ENCODE measurements at places on chromosomes 4 and X.
A peak's percentile ranks its signal among the peaks of the same experiment; 100 is the strongest.

- DNase-seq: no peak
These were observed 1757.3 kb downstream of the PCDH7 start for GRCh38 chr4:32477518-32477917.

- DNase-seq: no peak
These were observed 2.4 kb downstream of the RAP2C start for GRCh38 chrX:132216806-132217202.

DNA sequence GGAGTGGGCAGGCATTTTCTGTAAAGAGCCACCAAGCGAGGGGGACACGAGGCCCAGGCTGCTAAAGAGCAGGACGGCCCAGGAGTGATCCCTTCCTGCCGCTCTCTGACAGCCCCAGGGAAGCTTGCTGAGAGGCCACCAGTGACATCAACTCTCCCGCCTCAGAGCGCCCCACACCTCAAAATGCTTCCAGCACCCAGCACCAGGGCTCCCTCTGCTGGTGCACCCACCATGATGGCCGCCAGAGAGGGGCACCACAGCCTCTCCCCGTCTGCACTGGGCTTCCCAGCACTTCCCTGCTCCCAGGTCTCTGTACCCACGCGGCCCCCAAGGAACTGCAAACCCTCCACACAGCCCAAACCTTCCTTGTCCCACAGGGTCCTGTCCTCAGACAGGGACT is 40.4 kb downstream of the GAK start:
- no peak for DNase-seq

DNA sequence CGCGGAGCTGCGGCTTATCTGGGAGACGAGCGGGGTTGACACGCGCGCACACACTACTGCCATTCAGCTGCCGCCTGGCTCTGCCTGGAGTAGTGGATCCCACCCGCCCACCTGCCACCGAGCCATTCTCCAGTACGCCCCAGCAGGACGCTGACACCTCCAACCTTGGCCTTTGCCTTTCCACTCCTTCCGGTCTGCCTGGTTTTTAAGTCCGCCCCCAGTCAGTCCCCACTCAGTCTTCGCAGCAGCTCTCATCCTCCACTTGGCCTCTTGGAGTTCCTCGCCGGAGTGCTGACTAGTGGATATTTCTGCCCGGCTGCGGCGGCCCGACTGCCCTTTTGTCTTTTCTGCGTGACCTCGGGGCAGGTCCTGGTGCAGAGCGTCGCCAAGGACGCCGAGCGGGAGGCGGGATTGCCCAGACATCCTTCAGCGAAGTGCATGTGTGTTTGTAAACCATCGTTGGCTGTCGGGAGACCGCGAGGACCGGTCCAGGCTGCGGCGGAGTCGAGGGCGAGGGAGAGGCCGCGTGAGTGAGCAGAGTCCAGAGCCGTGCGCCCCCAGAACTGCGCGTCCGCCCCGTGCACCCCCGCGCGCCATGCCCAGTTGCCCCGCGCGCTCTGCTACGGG is 1.1 kb downstream of the SLIT2 start:
- peak; percentile 29 for DNase-seq

- no peak for DNase-seq
These were observed 6.8 kb upstream of the CXCL2 start for GRCh38 chr4:74105656-74106280.

GRCh38 chr4:31482691-31483090 is 762.5 kb downstream of the PCDH7 start:
- DNase-seq: no peak

DNA sequence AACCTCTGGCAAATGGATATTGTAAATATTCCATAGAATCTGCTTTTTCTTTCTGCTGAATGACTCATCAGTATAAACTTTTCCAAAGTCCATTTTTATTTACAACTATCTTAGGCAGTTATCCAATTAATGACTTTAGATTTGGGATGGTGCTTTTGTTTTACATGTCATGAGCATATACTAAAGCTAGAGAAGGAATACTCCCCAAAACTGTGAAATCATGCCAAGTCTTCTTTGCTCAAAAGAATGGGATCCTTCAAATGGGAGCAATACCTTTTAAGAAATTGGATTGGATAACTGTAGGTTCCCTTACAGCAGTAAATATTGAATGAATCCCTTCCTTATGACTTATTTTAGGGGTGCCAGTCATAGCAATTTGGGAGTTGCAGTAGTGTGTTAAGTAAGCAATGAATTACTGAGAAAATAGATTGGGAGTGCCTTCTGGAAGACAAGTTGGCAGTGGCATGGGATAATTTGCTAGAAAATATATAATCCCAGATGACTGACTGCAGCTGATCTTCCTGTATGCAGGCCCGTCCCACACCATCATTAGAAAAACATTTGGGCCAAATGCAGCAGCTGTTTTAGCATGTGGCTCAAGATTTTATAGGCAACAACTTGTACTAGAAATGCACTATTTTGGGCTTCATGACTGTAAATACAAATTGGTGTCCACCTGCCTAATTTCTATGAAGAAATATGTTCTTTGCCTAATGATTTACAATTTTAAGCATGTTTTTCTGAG is 2.8 kb downstream of the TMPRSS11D start:
- no peak for DNase-seq

DNA sequence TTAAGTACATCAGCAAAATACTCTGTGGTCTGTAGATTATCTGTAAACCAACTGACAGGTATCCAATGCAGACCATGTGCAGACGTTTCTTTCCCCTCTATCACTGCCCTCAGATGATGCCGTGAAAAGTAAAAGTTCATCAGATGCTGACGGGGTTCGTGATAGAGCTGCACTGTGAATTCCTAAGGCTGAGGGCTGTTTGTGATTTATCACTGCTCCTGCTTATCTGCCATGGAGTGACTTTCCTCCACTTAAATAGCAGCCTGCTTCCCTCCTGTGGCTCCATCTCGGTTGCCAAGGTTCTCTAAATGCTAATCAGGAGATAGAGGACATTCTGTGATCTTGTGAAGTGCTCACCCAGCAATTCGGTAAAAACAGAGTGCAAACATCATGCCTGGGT is 89.3 kb upstream of the SRD5A3 start:
- no peak for DNase-seq

- peak; percentile 25 for DNase-seq
These were observed 31.0 kb downstream of the OSTC start for GRCh38 chr4:108681321-108681809.

DNA sequence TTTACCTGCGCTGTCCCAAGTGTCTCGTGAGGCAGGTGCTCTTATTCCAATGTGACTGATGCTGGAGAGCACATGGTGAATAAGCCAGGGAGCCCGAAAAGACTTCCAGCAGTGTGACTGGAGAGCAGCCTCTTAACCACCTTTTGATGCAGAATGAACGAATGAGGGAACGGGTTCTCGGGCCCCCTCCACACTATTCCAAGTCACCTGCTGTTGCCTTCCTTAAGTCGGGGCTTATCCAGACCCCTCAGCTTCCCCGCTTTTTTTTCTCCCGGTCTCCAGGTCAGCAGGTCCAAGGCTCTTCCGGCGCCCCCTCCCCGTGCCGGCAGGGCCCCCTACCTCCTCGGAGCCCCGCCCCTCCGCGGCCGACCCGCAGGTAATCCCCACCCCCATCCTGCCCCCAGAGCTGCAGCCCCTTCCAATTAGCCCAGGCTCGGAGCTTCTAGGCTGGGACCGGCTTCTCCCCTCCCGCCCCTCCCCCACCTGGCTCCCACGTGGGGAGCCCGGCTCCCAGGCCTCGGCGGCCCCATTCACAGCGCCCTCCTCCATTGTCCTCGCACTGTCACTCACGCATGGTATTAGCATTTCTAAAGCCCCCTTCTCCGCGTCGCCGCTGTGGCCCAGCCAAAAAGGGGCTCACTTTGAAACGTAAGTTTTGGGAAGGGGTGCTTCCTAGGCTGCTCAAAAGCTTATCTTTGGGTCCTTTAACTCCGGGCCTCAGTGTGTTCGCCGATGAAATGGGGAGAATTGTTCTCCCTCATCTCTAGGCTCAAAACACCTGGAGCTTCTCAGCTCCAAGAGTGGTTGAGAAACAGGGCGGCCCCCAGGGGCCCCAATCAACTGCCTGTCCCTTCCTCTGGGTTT is 56.2 kb upstream of the PJA1 start:
- DNase-seq: no peak

GRCh38 chr4:78764498-78764961 is 11.6 kb upstream of the BMP2K start:
- DNase-seq: no peak

DNA sequence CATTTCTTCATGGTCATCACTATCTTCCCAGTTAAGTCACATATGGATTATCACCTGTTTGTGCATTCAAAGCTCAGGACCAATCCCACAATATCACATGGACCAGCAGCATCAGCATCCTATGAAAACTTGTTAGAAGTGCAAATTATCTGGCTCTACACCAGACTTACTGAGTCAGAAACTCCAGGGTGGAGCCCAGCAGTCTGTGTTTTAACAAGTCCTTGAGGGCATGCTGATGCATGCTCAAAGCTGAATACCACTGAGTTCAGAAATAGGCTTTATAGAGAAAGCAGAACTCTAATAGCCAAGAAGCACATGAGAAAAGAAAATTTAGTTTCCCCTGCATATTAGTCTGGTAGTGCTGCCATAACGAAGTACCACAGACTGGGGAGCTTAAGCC is 62.4 kb upstream of the GABRQ start:
- no peak for DNase-seq

DNA sequence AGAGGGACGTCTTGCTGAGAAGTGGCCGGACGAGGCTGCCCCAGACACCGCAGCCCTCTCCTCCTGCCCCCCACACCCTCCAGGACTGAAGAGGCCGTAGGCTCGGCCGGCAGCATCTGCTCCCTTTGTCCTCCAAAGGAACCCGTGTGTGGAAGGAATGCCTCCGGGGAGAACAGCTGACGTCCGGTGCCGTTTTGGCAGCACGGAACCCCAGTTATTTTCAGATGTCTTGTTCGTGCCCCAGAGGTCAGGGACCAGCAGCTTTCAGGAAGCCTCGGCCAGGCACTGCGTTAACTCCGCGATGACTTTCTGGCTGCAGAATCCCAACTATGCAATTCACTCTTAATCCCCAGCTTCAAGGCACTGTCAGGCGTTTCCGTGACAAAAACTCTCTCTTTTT is 10.9 kb upstream of the PPP2R3B start:
- peak; percentile 55 for DNase-seq

DNA sequence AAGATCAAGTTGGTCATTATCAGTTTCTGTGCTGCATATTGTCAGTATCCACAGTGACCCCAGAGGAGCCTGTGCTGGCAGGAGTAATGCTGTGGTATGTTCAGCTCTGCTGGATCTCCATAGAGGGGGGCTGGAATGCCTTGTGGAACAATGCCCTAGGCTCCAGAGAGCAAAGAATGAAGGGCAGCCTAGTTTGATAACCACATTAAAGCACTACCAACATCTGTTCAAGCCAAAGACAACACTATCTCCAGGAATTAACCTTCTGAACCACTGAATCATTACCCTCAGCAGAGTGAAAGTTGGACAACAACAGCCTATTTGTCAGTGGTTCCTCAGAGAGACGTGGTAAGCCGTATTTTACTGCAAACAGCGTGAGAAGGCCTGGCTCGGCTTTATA is 192.3 kb upstream of the CXorf66 start:
- DNase-seq: no peak

DNA sequence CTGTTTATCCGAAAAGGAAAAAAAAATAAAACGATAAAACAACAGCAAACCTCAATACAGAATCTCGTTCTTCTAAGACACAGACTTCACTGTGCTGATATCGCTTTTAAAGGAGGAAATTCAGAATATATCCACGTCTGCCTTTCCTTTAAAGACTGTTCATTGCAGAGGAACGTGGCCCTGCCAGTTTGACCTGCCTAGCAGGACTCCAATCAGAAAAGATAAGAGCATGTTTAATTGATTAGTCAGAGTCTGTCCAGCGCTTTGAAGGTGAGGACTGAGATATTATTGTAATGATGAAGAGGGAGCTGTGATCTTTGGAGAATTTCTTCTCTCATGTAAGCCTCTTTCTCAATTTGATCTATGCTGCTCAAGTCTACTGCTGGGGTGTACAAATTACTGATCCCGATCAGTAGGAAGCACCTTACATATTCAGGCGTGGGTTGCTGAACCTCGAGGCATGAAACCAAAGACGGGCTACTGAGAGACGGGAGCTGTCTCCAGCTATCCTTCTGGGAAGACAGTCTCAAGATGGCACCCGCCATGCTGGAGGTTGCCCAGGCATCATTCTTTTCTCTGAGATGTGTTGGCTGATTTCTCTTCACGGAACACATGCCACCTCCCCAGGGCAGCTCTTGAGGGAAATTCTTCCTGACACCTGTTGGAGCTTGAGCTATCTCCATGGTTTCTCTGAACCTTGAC is 146.1 kb downstream of the SHOX start:
- DNase-seq: no peak

- no peak for DNase-seq
These were observed 98.8 kb upstream of the STOX2 start for GRCh38 chr4:183806341-183806740.

- DNase-seq: no peak
These were observed 53.1 kb downstream of the CHRNA9 start for GRCh38 chr4:40388239-40388638.

DNA sequence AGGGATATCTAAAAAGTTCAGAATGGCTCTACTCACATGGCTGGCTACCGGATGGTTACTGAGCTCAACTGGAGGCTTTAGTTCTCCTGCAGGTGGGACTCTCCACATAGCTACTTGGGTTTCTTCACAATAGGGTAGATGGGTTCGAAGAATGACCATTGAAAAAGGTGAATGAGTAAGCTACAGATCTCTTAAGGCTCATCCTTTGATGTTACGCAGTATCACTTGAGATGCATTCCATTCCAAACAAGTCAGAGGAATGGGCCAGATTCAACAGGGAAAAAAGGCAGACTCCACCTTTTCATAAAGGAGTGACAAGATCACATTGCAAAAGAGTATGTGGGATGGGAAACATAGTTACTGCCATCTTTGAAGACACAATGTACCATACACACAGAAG is 52.6 kb downstream of the DDX53 start:
- no peak for DNase-seq

DNA sequence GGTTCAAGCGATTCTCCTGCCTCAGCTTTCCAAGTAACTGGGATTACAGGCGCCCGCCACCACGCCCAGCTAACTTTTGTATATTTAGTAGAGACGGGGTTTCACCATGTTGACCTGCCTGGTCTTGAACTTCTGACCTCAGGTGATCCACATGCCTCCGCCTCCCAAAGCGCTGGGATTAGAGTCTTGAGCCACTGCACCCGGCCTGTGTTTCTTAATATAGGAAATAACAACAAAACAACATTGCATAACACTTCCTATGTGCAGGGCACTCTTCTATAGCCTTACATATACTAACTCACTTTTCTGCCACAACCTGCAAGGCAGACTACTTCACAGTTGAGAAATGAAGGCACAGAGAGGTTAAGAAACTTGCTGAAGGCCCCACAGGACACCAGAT is 12.8 kb upstream of the TMEM131L start:
- no peak for DNase-seq

GRCh38 chr4:61493470-61493869 is 293.3 kb downstream of the ADGRL3 start:
- no peak for DNase-seq

GRCh38 chr4:100644150-100644549 is 126.3 kb upstream of the EMCN start:
- no peak for DNase-seq

DNA sequence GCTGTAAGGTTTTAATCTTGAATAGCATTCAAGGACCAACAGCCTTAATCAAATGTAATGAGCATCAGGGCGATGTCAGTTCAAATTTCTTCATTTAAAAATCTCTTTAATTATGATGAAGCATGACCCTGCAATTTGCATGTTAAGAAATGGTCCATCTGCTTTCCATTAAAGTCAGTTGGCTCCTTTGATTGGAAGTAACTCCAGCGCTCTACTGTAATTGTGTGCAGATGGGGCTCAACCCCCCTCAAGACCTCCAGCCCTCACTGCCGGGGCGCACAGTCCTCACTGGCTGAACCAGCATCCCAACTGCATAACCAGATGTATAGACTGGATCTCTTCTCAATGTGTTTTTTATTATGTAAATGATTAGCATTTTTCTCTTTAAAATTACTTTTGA is 126.9 kb downstream of the VCX3B start:
- no peak for DNase-seq

Data from AG08395 (cell line).